Left cardiac atrium (tissue), 4 donors: ENCODE measurements at places on chromosomes 3 and 15. TPM values are rescaled to one million over a fixed set of nuclear protein-coding genes. Genes with fewer than 3 reads are reported as not detected.

DNA sequence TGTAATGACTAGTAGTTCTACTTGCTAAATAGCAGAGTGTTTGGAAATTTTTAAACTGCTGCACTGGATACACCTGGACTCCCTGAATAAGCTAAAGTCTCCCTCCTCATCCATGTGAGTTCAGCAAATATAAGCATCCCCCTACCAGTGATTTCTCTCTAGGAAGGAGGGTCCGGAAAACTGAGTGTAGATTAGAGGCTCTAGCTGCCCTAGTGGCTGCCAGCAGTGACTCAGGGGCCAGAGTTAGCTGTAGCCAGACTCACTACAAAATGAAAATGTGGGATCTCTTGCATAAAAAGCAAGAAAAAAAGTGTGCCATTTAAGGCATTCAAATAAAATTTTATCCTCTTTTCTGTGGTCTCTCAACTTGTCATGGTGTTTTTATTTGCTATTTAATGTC, 485.0 kb upstream of the ATP11B start:
- no peak for DNase-seq

- DNase-seq = no peak
Observed at GRCh38 chr3:158781849-158782248, 20.0 kb upstream of the MFSD1 start.

DNA sequence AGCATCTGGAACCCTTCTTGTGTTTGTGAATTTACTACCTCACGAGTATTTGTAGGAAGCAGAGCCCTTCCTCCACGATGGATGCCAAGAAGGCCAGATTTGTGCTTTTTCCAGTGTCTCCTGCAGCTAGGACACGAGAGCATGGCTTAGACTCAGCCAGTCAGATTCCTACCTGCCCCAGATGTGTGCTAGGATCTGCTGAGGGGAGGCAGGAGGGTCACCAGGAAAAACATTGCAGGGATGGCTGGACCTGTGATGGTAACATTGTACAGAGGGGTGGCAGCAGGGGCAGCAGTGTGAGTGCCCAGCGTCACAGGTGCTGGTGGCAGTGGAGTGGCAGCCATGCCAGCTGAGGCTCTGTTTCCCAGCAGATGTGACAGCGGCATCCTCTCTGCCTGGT, 285.3 kb downstream of the FAM43A start:
- DNase-seq = no peak

GRCh38 chr3:14208977-14209394, 30.4 kb downstream of the LSM3 start:
- DNase-seq = no peak

DNA sequence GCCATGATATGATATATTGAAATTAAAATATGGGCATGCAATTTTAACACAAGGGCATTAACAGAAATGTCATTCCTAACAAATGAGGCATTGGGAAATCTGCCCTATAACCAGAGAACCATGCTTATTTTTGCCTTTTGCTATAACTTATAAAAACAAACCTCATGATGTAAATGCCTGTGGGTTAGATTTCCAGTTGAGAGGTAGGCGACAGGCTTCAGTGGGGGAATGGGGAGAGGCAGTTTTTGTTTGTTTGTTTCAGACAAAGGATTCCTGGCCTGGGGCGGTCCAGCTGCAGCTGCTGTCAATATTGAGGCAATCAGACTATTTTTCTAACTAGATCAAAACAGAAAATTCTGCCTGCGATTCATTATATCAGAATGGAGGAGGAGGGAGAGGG, 490.4 kb upstream of the CFAP20DC start:
- DNase-seq = no peak

DNA sequence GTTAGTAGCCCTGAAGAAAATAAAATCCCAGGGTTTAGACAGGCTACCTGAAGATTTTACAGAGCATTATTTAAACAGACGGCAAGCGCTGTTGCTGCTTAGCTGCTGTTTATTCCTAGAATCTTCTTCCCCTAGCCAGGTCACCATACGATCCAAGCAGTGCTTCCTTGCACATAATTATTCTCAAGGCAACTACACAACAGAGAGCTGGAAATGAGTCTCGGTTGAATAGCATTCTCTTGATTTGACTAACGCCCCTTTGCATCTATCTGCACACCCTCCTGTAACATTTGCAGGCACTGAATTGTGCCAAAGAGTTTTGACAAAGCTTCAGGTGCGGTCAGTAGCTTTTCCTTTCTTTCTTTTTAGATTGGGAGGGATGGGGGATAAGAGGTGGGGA, 564.4 kb downstream of the TBL1XR1 start:
- DNase-seq = no peak

DNA sequence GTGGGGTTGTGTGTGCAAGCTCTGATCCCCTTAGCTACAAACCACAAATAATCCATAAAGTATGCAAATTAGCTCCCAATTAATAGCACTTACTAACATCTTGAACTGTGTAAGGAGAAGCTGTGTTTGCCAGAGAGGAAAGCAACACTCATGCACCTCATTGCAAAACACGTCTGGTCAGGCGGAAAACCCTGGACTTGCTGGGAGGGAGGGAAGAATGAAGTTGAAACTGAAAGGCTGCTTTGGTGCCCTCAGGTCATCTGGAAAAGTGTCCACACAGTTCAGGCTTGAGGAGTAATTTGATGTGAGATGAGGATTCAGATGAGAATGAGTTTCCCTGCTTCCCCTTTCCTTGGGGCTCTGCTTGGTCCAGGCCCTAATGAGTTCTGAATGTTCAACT, 185.5 kb upstream of the ANKRD28 start:
- no peak for DNase-seq

DNA sequence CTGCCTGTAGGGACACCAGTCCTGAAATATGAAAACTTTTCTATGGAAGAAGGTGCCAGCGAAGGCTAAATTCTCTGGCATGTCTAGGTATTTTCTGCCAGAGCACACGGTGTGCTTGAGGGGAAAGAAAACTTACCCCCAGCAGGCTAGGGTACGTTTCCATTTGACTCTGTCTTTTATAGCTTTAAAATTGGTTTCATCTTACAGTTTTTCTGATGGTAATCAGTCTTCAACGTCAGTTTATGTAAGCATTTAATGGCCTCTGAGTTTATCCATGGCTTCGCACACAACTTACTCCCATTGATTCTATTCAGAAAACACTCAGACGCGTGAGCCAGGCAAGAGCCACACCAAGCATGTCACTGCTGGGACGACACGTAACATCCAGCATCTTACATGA, 249.7 kb downstream of the ADAMTS17 start:
- no peak for DNase-seq

DNA sequence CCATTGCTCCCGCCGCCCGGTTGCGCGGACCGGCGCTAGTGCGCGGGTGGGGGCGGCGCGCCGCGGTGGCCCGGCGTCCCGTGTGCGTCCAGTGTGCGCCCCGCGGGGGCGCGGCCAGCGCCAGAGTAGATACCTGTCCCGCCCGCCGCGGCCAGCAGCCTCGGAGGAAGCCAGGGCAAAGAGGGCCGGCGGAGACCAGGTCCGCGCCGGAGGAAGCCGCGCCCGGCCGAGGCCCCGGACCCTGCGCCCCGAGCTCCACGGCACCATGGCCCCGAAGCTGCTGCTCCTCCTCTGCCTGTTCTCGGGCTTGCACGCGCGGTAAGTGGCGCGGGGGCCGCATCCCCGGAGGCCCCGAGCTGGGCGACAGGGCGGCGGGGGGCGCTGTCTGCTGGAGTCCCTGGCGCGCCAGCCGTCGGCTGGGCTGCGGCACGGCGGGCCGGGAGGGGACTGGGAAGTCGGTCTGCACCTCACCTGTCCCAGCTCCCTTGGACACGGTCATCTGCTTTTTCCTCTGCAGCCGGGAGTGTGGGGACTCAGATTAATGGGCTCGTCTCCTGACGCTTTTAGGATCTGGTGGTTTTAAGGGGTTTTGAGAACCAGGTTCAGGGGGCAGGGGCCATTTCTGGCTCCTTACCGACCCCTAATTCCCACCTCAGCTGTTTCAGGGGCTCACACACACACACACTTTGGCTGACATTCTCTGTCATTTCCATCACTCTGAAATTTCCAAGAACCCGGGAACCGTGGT, 464 bp downstream of the GABRG3 start:
- DNase-seq = no peak

DNA sequence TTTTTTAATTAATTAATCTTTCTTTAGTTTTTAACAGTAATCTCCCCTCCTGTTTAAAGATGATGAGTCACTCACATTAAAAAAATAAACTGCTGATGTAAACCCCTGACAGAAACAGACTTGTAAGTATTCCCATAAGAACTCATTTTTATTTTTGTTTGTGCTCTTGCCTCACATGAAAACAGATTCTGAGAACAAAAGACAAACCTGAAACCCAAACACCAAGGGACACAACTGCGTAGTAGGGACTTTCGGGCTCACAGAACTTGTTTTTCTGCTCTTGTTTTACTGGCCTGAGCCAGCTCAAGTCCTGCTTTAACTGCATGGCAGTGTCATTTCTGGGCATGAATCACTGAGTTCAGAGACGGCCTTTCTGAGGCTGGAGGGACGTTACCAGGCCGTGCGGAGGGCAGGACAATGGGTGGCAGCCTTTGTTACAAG, 600.8 kb downstream of the FOXP1 start:
- peak; percentile 39 for DNase-seq

GRCh38 chr3:71876135-71877105, 91.5 kb upstream of the PROK2 start:
- DNase-seq = no peak

DNA sequence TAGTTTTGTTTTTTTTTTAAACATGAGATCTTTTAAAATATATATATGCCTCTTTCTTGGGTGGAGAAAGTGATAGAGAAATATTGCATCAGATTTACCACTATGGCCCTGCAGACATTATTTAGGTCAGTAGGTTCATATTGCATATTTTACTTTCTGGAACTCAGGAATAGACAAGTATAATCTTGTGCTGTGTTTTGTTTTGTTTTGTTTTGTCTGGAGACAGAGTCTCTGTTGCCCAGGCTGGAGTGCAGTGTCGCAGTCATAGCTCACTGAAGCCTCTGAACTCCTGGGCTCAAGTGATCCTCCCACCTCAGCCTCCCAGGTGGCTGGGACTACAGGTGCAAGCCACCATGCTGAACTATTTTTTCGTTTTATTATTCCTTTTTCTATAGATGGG, 21.5 kb upstream of the DUT start:
- DNase-seq = no peak

DNA sequence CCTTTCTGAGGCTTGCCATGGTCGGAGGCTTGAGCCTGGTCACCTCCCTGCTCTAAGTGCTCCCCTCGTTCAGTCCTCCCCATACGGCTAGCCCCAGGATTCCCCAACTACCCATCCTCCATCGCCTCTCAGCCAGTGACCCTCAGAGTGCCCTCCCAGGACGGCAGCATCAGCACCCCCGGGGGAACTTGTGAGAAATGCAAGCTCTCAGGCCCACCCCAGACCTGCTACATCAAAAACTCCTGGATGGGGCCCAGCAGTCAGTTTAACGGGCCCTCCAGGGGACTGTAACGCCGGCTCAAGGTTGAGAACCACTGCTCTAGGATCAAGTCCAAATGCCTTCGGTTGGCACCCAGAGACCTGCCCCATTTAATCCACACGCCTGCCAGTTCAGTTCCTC, 6.9 kb downstream of the ADAMTS17 start:
- DNase-seq = no peak

The ZNF860 gene
- 0.13 TPM for total RNA-seq

The AADACL2 gene
- total RNA-seq = not detected

The ACTL6A gene
- total RNA-seq = 27.0 TPM

The MB21D2 gene
- total RNA-seq = 2.2 TPM

The NUSAP1 gene
- total RNA-seq = 1.1 TPM

The AHSG gene
- 0.13 TPM for total RNA-seq
